Caki2 (cell line): ENCODE measurements at places on chromosomes 3 and 15.

- peak; percentile 9 for DNase-seq
Observed at GRCh38 chr3:139506766-139507165, 30.4 kb upstream of the RBP2 start.

- no peak for DNase-seq
Observed at GRCh38 chr3:131796111-131796510, 238.7 kb downstream of the CPNE4 start.

DNA sequence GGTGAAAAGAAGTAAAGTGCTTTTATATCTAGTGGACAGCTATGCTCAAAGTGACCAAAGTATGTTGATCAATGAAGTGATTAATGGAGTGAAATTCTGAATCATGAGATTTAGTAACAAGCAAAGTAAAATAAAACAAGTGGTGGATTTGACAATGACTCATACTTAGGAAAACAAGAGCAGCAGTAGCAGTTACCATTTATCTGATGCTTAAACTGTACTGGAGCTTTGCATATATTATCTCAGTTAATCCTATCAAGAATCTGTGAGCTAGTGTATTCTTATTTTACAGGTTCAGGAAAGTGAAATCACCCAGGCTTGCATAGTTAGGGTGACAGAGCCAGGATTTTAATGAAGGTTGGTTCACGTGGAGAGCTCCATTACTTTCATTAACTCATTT lies 50.6 kb upstream of the SPATA16 start:
- DNase-seq: peak; percentile 56

- no peak for DNase-seq
Observed at GRCh38 chr3:47678446-47679338, 100.0 kb upstream of the CSPG5 start.
